ENCODE measurements at places on chromosomes 1 and 21. TPM values are rescaled to one million over a fixed set of nuclear protein-coding genes. Genes with fewer than 3 reads are reported as not detected.

GRCh38 chr1:22699681-22700520, 10.7 kb upstream of the EPHB2 start:
- no peak overlapping the region for H3K4me3 ChIP-seq
- H3K27ac ChIP-seq = no peak overlapping the region
- H3K27me3 ChIP-seq = no peaks in the 10 kb centered on the region
- DNase-seq = no peak

BSND gene
- not detected for total RNA-seq

DNA sequence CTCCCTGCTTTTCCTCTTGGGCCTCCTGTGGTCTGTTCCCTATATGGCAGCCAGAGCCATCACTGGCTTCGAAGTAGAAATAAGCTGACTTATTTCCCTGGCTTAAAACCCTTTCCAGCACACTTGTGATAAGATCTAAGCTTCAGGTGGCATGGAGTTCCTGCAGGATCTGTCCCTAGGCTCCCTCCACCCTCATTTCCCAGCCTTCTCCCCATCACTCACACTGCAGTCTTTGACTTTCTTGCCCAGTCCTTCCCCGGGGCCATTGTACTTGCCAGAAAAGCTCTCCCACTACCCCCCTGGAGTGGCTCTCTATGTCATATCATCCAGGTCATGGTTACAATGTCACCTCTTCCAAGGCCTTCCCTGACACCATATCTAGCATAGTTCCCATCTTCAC, 55.8 kb downstream of the KCNJ6 start:
- no peak overlapping the region for H3K27ac ChIP-seq
- no peaks in the 10 kb centered on the region for H3K27me3 ChIP-seq
- H3K4me1 ChIP-seq = no peaks in the 10 kb centered on the region
- DNase-seq = no peak

NOL9 gene
- 16.5 TPM for total RNA-seq

Data from heart left ventricle (tissue), 16 donors.